ENCODE measurements at places on chromosomes 6 and 20.
A peak's percentile ranks its signal among the peaks of the same experiment; 100 is the strongest.

GRCh38 chr6:129515004-129515403 lies 195.0 kb downstream of the ARHGAP18 start:
- no peaks in the 10 kb centered on the region for H3K27me3 ChIP-seq
- H3K36me3 ChIP-seq = peaks cover 42% of the 10 kb centered on the region
- DNase-seq = no peak

- DNase-seq = no peak
- H3K4me3 ChIP-seq = peak overlapping the region; percentile 56
- no peaks in the 10 kb centered on the region for H3K27me3 ChIP-seq
- peaks cover 66% of the 10 kb centered on the region for H3K4me1 ChIP-seq
Observed at GRCh38 chr6:56689663-56690062, 47.0 kb upstream of the DST start.

GRCh38 chr6:6758546-6758914 lies 170.0 kb downstream of the LY86 start:
- no peaks in the 10 kb centered on the region for H3K36me3 ChIP-seq
- H3K4me3 ChIP-seq = no peak overlapping the region
- DNase-seq = no peak

DNA sequence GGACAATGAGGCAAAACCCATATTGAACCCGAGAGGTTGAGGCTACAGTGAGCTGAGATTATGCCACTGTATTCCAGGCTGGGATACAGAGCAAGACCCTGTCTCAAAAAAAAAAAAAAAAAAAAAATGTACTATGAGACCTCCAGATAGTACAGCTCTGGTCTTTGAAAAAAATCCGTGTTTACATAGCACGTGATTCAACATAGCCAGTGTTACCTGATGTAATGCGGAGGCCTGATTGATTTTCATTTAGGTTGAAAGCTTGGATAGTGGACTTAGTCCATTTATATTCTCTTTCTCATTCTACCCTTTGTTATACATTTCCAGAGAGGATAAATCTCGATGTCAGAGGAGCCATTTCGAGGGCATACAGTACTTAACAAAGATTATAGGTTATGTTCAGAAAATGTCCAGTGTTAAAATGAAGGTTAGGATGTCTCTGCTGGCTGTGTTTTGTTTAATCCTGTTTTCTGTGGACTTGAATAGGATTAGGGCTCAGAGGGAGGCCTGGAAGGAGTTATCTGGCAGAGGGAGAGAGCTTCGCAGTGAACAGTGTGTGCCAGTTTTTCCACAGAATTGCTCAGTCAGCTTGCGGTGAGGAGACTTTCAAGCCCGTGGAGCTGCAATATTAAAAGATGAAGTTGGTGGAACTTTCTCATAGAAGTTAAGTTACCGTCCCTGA lies 33.9 kb upstream of the BCLAF1 start:
- no peak overlapping the region for H3K4me3 ChIP-seq
- DNase-seq = no peak
- peaks cover 10% of the 10 kb centered on the region for H3K4me1 ChIP-seq
- H3K27ac ChIP-seq = no peak overlapping the region

All from heart right ventricle (tissue), 16 donors.